ENCODE measurements at places on chromosomes 7 and 10.

DNA sequence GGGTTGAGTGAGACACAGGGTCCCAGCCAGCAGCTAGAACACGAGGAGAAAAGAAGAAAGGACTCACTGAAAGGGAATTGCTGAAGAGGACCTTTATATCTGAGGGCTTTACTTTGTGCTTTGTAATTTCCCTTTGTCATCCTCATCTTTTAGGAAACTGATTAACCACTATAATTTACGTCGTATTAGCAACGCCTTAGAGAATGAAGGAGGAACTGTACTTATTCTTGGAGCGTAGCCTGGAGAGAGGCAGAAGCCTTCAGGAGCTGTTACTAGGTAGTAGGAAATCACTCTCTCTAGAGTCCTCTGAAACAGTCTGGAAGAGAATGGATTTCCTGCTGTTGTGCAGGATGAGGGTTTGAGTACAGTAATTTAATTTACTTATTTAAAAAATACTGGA, 101.0 kb upstream of the STEAP1B start:
- no peak for DNase-seq

GRCh38 chr10:54550016-54550415, 251.0 kb downstream of the PCDH15 start:
- no peak for DNase-seq

- DNase-seq, result no peak
Observed at GRCh38 chr10:7817576-7817975, 729 bp upstream of the TAF3 start.

DNA sequence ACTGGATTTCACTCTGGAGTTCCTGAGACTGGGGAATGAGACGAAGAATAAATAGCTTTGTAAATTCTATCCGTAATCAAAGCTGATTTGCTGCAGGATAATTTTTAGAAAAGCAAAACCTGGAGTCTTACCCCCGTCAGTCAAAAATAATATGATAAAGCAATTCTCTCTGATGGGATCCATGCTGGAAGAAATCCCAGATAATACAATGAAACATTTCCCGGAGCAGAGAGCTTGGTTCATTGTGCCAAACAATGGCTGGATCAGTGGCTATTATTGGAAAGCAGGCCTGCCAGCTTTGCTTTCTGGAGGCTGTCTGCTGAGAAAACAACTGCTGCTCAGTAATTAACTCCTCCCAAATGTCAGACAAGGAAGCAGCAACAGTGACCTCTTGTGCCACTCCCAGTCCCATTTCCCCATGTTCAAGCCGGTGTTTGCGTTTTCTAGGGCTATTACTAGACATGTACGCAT, 609.4 kb upstream of the PCDH15 start:
- peak; percentile 95 for DNase-seq

- DNase-seq, result no peak
Observed at GRCh38 chr7:18408461-18408860, 87.1 kb upstream of the HDAC9 start.

DNA sequence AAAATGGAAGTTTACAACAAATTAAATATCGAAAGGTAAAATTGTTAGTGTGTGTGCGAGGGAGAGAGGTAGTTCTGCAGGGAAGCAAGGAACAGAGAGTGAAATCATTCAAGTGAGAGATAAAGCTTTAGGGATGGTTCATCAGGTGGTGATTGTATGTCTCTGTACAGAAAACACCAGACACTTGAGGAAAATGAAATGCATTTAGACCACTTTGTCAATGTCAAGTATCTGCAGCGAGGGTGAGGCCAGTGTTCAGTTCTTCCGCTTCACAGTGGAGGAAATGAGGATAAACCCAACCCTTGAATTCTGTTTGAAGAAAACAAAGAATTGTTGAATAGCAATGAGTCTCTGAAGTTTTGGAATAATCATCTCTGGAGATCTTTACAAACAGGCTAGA, 14.4 kb upstream of the ITGB1 start:
- DNase-seq, result peak; percentile 82

GRCh38 chr7:43363035-43363791, 219.7 kb upstream of the STK17A start:
- DNase-seq, result no peak
